A172 (cell line): ENCODE measurements at places on chromosomes 5 and 9. TPM values are rescaled to one million over a fixed set of nuclear protein-coding genes. Genes with fewer than 3 reads are reported as not detected.

Gene CER1
- not detected in 2 replicates for total RNA-seq

Gene PCDH12
- total RNA-seq, result 0.07 TPM in 1 of 2 replicates, not detected in the other

Gene CDKN2B
- total RNA-seq, result not detected in 2 replicates

Gene VCAN
- total RNA-seq, result 22.3 and 31.7 TPM in 2 replicates

Gene PCDHGA7
- total RNA-seq, result 0.69 TPM in 2 replicates

Gene MLANA
- not detected in 2 replicates for total RNA-seq

Gene DDX41
- total RNA-seq, result 153 and 154 TPM in 2 replicates

Gene CDKN2B-AS1
- not detected in 2 replicates for total RNA-seq

Gene CA9
- not detected in 2 replicates for total RNA-seq

Gene ACTL7B
- total RNA-seq, result not detected in 2 replicates

Gene NKD2
- 4.3 TPM in 1 of 2 replicates, not detected in the other for total RNA-seq

Gene HMGXB3
- total RNA-seq, result 36.8 and 37.1 TPM in 2 replicates

Gene ADAMTS13
- total RNA-seq, result 0.43 and 1.6 TPM in 2 replicates

Gene SLC25A2
- total RNA-seq, result not detected in 2 replicates

Gene PHF24
- total RNA-seq, result 0.05 TPM in 1 of 2 replicates, not detected in the other

Gene INSL4
- not detected in 2 replicates for total RNA-seq

Gene TIMD4
- not detected in 2 replicates for total RNA-seq

Gene TPPP
- 0.05 and 0.36 TPM in 2 replicates for total RNA-seq

Gene LTC4S
- 8.6 and 13.4 TPM in 2 replicates for total RNA-seq
